ENCODE measurements at places on chromosomes 6 and 20. TPM values are rescaled to one million over a fixed set of nuclear protein-coding genes. Genes with fewer than 3 reads are reported as not detected.

DNA sequence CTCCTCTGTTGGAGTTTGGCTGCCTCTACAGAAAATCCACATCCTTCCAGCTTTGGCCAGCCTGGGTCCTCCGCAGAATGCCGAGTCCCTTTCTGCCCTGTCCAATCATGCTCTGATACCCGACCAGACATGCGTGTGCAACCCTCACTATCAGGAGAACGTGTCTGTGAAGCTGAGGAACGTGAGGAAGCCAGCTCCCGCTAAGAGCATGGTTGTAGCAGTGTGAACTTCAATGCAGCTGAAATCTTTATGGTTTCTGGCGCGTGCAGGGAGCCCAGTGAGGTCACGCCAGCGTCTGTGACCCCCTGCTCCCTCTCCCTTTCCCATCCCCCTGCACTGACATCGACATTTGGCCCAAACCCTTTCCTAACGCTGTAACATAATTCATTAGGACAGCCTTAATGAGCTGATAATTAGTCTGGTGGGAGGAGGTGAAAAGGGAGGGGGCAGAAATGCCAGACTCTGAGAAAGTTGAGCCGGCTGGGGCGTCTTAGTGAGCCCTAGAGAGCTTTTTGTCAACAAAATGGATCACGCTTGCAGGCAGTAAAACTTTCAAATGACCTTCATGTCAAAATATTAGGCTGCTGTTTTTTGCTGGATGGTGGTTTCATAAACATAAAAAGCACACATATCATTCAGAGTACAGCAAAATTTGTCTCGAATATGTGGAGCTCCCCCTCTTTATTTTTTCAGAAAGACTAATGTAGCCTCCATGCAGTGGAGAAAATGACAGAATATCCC, 423.3 kb downstream of the QKI start:
- no peaks in the 10 kb centered on the region for H3K4me1 ChIP-seq
- H3K27ac ChIP-seq, result no peak overlapping the region
- no peaks in the 10 kb centered on the region for H3K27me3 ChIP-seq
- H3K4me3 ChIP-seq, result no peak overlapping the region
- no peaks in the 10 kb centered on the region for H3K36me3 ChIP-seq
- DNase-seq, result no peak

- DNase-seq, result no peak
- H3K4me1 ChIP-seq, result no peaks in the 10 kb centered on the region
- H3K4me3 ChIP-seq, result no peak overlapping the region
- H3K27me3 ChIP-seq, result no peaks in the 10 kb centered on the region
These were observed 72.6 kb upstream of the PAK5 start for GRCh38 chr20:9911519-9911918.

GRCh38 chr6:52087498-52087999, at the start of gene PKHD1:
Gene PKHD1, minus strand, starts transcription at chr6:52087613. Its CDS starts 2,680 bp downstream, at chr6:52084933.
- H3K4me1 ChIP-seq, result no peaks in the 10 kb centered on the region
- no peak within 1 kb of the TSS for H3K27ac ChIP-seq
- H3K36me3 ChIP-seq, result no peaks in the 10 kb centered on the region
- no peak within 1 kb of the TSS for H3K4me3 ChIP-seq
- no peak for DNase-seq
- no peaks in the 10 kb centered on the region for H3K27me3 ChIP-seq

DNA sequence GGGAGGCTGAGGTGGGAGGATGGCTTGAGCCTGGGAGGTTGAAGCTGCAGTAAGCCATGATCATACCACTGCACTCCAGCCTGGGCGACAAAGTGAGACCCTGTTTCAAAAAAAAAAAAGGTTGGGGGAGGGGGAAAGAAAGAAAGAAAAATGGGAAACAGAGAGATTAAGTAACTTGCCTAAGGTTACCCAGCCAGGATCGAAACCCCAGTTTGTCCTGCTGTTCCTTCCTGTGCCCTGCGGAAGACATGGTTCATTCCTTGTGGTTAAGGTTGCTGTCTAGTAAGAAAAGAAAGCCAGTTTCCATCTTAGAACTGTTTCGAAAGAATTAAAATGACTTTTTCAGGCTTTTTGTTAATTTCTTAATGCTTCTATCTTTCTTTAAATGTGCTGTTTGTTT, 29.8 kb downstream of the C6orf89 start:
- no peak overlapping the region for H3K4me3 ChIP-seq
- H3K27me3 ChIP-seq, result no peaks in the 10 kb centered on the region
- peaks cover 64% of the 10 kb centered on the region for H3K36me3 ChIP-seq
- H3K4me1 ChIP-seq, result peaks cover 23% of the 10 kb centered on the region
- no peak for DNase-seq

DNA sequence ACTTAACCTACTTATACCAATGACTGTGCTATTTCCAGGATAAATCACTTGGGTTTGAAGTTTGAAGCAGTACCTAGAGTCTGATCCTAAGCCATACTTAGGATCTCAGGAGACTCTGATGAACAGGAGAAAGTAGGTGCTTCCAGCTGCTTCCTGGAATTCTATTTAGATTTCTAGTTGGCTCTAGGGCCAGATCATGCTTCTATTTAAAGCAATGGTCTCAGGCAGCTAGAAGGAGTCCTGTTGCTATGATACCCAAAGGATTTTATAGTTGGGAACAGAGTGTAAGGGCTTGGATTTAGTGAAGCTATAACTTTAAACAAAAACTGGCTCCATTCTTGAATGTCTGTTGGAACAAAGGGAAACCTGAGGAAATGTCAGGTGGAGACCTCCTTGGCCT, 52.4 kb upstream of the TINAG start:
- DNase-seq, result no peak
- H3K4me3 ChIP-seq, result no peak overlapping the region
- H3K36me3 ChIP-seq, result no peaks in the 10 kb centered on the region
- H3K4me1 ChIP-seq, result no peaks in the 10 kb centered on the region

DNA sequence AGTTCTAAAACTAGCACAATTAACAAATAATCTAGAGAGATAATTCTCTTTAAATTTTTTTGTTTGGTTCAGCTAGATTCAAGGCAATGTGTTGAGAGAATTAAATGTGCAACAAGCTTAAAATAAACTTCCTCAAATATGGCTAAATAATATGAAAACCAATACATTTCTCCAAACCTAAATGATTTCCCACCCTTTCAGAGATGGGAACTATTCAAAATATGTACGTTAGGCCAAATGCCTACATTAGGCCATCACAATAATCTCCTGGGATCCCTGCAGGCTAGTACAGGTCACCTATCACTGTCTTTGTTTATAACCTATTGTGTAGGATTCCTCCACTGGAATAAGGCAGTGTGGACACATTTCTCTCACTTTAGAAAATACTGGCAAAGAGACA, 1.7 kb downstream of the FAXC start:
- H3K4me1 ChIP-seq, result peaks cover 7% of the 10 kb centered on the region
- H3K4me3 ChIP-seq, result no peak overlapping the region
- H3K27ac ChIP-seq, result no peak overlapping the region

The RIPOR3 gene
- 1.9 TPM for polyA plus RNA-seq

The MEP1A gene
- not detected for polyA plus RNA-seq

All from CD4-positive, CD25-positive, alpha-beta regulatory T cell (primary cell).